ENCODE measurements at places on chromosomes 1 and 21. TPM values are rescaled to one million over a fixed set of nuclear protein-coding genes. Genes with fewer than 3 reads are reported as not detected.

The C1orf167 gene
- total RNA-seq = not detected

DNA sequence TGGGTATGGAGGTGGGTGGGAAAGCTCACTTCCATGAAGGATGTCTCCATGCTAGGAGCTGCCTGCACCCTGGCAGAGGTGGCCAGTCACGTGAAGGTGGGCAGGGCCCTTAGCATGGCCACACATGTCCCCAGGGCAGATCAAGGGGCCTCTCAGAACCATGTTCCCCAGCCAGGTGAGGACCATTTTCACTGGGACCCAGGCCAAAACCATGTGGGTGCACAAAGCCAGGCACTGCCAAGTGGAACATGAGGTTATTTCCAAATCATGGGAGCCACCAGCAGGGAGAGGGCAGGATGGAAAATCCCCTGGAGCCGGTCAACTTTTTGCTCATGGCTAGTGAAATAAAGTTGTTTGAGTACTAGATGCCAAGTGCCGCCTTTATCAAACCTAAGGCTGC is 9.7 kb downstream of the ZNF692 start:
- DNase-seq = no peak

The TRIM46 gene
- 14.2 TPM for total RNA-seq

GRCh38 chr1:72936942-72937341 is 654.6 kb upstream of the NEGR1 start:
- no peak for DNase-seq

- DNase-seq = no peak
These were observed 2.9 kb downstream of the ADORA1 start for GRCh38 chr1:203130358-203130985.

DNA sequence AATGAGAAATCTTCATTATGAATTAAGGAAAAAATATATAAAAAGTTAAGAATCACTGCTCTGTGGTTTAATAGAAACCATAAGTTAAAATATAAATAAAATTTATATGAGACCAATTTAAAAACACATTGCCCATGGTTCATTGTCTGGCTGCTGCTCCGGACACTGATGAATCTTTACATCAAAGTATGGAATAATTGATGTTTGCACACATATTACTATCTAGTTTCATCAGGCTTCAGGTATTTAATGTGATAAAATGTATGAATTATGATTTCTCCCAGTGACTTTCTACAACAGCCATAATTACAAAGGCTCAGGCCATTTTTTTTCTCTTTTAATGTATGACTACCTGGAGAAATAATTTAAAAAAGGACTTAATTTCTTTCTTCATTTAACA is 599.1 kb upstream of the PRMT6 start:
- DNase-seq = no peak

The RPE65 gene
- not detected for total RNA-seq

- DNase-seq = no peak
These were observed 857 bp upstream of the AK5 start for GRCh38 chr1:77280962-77281361.

- DNase-seq = no peak
These were observed 4.8 kb upstream of the SLAMF9 start for GRCh38 chr1:159958719-159959380.

DNA sequence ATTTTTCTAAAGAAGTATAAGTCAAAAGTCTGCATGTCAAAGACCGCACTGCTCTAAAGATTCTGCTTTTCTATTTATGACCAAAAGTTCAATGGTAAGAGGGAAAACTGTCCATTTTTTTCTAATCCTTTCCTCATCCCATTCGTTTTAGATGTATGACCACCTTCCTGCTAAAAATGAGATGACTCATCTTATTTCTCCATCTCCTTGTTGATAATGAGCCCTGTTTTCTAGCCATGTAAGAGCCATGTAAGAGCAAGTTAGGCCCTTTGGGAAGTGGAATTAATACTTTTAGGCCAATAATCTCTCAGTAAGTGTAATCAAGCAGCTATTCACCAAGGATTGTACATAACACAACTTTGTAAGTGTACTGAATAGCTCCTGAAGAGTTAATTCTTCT is 475.6 kb upstream of the B3GALT2 start:
- DNase-seq = no peak

GRCh38 chr1:89901957-89902669 is 81.3 kb downstream of the LRRC8D start:
- no peak for DNase-seq

- no peak for DNase-seq
These were observed 46.7 kb upstream of the FOXO6 start for GRCh38 chr1:41314376-41315145.

DNA sequence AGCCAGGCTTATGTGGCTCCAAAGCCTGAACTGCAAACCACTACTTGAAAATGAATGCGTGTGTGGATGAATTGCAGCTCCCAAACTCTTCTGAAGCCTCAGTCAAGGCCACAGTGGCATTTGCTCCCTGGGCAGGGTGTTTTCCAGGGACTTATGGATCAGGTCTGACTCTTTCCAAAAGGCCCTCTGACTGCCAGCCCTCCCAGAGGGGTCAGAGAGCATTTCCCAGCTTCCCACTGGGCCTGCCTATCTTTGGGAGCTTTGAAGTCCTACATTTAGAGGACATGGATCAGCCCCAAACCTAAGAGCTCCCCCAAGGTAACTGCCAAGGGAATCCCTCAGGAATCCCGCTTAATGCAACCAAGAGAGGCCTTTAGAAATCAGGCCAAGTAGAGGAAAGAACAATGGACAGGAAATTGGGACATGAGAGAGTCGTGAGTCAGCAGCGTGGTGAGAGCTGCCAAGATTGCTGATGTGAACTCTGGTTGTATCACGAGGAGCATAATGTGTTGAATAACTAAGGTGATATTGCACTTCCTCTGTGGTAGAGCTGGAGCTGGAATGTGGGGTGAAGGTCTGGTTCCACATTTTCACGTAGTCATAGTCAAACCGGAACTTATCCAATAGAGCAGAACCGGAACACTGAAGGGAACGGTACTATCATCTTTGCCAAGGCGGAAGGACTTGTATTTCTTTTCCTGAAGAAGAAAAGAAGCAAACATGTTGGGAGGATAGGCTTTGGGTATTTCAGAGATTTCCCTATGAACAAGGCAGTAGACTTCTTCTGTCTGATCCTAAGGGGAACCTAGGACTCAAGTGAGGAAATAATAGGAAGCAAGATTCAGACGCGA is 99.4 kb upstream of the JUN start:
- DNase-seq = no peak

DNA sequence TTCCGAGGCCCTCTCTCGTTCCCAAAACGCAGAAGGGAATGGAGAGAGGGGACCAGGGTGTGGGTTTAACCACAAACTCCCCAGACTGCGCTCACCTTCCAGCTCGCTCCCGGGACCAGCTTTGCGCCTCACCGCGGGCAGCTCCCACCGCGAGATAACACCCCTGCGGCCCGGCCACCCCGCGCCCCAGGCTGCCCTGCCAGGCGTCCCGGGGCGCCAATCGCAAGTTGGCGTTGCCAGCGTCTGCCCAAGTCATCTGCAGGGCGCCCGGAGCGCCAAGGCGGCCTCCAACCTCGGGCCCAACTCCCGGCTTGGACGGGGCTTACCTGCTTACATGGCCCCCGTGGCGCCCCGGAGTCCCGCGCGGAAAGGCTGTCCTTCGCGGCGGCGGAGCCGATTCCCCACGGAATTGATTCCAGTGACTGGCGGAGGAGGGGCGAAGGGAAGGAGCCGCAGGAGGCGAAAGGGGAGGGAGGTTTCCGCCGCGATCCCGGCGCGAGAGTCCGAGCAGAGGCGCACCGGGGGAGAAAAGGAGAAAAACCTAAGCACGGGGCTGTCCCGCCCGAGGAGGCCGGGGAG is 456 bp downstream of the PTPN14 start:
- DNase-seq = no peak

GRCh38 chr1:119903443-119903835 is 7.1 kb upstream of the ADAM30 start:
- DNase-seq = no peak

DNA sequence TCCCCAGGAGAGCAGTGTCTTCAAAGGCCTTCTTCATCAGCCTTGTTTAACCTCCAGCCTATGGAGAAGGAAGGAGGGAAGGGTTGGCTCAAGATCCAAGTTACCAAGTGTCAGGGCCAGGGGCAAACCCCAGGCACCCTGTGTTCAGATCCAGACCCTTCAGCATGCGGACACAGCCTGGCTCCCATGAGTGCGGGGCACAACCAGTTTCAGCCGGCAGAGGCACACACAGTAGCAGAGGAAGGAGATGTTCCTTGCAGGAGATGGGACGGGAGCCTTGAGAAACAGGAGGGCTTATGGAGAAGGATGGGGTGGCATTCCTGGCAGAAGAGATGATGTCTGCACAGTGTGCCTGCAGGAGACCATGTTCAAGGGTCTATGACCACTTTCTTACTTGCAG is 161.7 kb upstream of the EDN2 start:
- DNase-seq = no peak

DNA sequence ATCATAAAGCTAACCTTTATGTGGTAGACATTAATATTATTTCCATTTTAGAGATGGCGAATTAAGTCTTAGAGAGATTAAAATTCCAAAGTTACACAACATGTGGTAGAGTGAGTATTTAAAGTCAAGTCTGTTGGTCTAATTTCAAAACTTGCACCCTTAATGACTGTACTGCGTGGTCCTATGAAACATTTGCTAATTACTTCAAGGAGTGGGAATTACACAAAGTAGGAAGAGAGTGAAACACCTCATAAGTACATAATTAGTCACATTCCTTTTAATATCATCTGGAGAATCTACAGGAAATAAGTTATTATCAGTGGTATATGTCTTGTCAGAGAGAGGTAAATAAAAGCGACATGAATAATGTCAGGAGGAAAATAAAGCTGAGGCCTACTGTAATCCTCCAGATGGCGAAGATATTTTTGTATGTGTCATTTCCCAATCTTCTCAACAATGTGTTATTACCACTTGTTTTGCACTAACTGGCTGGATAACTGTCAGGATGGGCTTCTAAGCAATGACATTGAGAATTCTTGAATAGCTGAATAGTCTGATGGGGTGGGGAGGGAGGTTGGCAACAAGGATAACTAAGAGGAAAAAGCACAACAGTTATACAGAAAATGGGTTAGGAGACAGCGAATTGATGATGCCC is 95.5 kb downstream of the TNFSF18 start:
- DNase-seq = no peak

DNA sequence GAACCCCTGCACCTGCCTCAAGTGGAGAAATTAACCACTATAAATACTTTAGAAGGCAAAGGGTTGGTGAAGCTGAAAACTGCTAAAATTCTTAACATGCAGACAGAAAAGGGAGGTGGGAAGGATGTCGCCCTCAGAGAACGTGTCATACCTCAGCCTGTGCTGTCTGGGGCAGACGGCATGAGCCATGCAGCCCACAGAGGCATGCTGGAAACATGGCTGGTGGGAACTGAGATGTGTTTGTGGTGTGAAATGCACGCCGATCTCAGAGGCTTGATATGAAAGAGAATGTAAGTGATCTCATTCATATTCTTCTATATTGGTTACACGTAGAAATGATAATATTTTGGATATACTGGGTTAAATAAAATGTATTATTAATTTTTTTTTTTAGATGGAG is 16.3 kb downstream of the AGPAT3 start:
- no peak for DNase-seq

The PSMB4 gene
- total RNA-seq = 303 TPM

GRCh38 chr21:9767592-9768375 is 753.6 kb upstream of the TPTE start:
- DNase-seq = no peak

The MNDA gene
- not detected for total RNA-seq

DNA sequence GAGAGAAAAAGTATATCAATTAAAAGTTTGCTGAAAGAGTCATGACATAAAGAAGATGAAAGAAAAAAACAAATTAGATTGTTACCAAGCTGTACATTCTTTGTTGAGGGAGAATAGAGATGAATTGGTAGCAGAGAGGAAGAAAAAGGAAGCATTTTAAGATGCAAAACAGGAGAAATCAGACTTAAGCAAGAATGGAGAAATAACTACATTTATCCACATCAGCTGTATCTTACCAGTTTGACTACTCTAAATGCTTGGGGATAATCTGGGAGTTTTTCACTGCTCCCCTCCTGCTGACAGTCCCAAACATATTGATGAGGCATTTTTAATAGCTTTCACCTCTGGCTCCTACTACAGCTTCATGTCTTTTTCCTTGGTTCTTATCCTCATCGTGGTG is 16.8 kb upstream of the PTPRC start:
- DNase-seq = no peak

GRCh38 chr1:170145061-170145460 is 698 bp upstream of the NTMT2 start:
- DNase-seq = no peak

DNA sequence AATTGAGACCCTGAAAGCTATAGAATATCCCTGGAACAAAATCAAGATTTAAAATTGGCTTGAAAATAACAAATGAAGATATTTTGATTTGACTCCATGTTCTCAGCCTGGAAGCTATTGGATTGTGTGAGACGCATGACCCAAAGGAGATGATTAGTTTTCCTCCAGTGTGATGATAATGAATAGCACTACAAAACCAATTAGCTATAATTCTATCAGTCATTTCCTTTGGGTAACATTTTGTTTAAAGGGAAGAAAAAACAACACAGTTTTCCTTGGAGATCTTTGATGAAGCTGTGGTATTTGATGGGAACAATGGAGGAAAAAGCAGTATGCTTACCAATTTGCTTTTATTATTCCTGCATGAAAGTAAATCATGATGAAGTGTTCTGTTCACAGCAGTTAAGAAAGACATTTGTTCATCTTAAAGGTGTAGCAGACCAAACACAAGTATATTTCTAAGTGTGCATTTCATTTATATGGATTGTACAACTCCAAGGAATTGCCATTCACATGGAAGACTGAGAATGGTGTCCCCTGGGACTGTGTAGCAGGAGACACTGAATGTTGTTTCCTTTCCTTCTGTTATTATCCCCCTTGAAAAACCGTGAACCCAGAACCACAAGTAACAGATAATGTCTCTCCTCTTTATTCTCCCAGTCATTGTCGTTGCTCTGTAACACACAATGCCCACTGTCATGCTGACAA is 111.4 kb downstream of the CACHD1 start:
- no peak for DNase-seq

- peak; percentile 66 for DNase-seq
These were observed at the start of gene ZDHHC18 for GRCh38 chr1:26826261-26827105. ZDHHC18 (plus strand) TSS chr1:26826688; CDS start chr1:26826805, 117 bp downstream.

The CFHR4 gene
- not detected for total RNA-seq

- DNase-seq = no peak
These were observed 18.0 kb downstream of the LTN1 start for GRCh38 chr21:28974531-28975227.

GRCh38 chr1:38803647-38804046 is 55.9 kb downstream of the RRAGC start:
- no peak for DNase-seq

The LDLRAD1 gene
- not detected for total RNA-seq

DNA sequence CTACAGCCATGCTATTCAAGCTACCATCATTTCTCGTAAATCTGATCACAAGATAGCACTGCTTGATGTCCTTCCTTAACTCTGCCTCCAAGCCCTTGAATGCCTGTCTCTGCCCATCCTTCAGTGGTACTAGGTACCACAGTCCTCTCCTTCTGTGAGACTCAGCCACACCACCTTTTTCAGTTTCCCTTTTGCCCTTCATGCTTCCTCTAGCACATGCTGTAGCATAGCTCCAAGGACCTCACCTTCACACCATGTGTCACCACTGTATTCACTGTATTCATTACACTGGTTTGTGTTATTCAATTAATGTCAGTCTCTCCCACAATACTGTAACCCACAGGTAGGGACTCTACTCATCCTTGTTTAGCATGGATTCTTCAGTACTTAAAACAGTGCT is 8.0 kb upstream of the TP53BP2 start:
- no peak for DNase-seq

GRCh38 chr1:236733653-236734052 is 47.4 kb downstream of the ACTN2 start:
- no peak for DNase-seq

The HSD3B1 gene
- total RNA-seq = not detected
